ENCODE measurements at places on chromosomes 11 and 22.

DNA sequence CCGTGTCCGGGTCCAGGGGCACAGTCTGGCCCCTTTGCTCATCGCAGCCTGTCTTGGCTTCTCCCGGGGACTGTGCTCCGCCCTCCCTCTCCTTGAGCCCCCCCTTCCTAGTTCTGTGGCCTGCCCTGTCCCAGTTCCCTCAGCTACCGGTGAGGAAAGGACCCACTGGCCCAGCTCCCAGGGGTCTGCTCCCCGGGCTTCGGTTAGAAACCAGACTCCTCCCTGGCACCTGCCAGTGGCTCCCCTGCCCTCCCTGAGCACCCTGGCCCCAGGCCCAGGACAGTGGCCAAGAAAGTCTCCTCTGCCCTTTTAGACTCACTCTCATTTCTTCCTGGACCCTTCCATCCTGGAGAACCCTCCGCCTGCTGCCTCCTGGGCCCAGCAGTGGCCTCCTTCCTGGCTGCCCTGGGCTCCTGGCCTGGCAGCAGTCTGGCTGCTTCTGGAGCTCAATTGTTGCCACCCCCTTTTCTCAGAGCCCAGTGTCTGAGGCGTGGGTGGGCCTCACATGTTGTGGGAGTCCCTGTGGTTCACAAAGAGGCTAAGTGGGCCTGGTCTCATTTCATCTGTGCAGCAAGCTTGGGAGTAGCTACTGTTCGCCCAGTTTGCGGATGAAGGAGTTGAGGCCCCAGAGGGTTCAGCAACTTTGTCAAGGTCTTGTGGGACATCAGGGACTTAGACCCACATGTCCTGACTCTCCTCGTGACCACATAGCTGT, 12.6 kb downstream of the PRDM11 start:
- DNase-seq, result no peak

- DNase-seq, result no peak
Measured at GRCh38 chr11:7591107-7591894, 77.5 kb downstream of the PPFIBP2 start.

DNA sequence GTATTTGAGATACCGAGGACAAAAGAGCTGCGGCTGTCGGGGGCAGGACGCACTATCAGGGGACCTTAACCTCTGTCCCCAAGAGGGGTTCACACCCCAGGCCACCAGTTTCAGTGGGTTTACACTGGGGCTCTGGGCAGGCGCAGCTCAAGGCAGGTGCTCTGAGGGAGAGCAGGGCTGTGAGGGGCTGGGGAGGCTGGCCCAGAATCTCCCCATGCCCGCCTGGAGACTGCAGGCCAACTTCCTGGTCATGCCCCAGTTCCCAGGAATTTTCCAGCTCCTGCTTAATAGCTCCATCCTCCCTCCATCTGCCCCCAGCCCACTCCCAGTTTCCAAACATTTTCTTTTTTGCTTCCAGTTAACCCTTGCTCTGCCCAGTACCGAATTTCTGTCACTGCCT, 7.6 kb upstream of the PGA3 start:
- no peak for DNase-seq

GRCh38 chr11:95055283-95055897, 6.2 kb downstream of the KDM4F start:
- DNase-seq, result no peak

DNA sequence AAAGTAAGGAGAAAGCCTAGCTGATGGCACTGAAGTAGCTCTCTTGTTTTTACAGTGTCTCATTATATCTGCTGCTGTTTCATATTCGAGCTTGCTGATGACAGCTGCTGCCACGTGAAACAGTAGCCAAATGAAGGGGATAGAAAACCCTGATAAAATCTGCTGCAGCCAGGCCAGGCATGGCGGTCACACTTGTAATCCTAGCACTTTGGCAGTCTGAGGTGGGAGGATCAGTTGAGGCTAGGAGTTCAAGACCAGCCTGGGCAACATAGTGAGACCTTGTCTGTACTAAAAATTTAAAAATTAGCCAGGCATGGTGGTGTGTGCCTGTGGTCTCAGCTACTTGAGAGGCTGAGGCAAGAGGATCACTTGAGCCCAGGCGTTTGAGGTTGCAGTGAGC, 13.4 kb downstream of the IFT46 start:
- no peak for DNase-seq

- DNase-seq, result no peak
Measured at GRCh38 chr11:79262221-79262620, 178.6 kb downstream of the TENM4 start.

- DNase-seq, result no peak
Measured at GRCh38 chr11:1158681-1159487, 1.1 kb downstream of the MUC5AC start.

DNA sequence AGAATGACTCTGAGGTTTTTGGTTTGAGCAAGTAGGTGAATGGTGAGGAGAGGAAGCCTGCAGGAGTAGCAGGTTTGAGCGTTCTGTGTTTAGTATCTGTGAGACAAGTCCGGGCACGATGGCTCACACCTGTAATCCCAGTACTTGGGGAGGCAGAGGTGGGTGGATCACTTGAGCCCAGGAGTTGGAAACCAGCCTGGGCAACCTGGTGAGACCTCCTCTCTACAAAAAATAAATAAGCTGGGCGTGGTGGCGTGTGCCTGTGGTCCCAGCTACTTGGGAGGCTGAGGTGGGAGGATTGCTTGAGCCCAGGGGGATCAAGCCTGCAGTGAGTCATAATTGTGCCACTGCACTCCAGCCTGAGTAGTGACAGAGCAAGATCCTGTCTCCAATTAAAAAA, 9.7 kb upstream of the CENATAC start:
- DNase-seq, result no peak

GRCh38 chr11:119175493-119176077, 7.1 kb downstream of the NLRX1 start:
- no peak for DNase-seq

DNA sequence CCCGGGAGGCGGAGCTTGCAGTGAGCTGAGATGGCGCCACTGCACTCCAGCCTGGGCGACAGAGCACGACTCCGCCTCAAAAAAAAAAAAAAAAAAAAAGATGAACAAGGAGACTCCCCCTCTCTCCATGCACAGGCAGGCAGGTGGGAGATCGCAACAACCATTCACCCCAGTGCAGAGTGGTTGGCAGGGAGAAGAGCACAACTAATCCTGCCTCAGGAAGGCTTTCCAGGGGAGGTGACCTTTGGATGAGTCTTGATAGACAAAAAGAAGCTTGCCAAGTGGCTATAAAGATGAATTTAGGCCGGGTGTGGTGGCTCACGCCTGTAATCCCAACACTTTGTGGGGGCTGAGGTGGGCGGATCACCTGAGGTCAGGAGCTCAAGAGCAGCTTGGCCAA, 30.0 kb downstream of the FLRT1 start:
- DNase-seq, result no peak

GRCh38 chr11:82384308-82384707, 349.4 kb downstream of the FAM181B start:
- no peak for DNase-seq

DNA sequence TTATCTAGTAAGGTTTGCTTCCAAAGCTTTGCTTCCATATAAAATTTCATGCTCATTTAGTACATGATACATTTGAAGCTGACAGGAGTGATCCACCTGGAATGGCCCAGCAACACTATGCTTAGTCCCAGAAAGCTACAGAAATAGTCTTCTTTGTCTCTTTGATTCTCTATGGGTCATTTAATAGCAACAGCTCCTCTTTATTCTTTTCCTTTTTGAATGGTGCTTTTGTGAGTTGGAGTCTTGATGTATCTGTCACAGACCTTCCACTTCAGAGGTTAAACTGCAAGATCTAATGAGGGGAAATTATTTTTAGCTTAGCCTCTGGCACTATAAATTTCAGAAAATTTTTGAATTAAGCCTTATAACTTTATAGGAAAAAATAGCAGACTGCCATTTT, 509.5 kb downstream of the KCNA4 start:
- DNase-seq, result no peak

GRCh38 chr22:46081036-46081830, 69.1 kb upstream of the PPARA start:
- no peak for DNase-seq

GRCh38 chr11:43868852-43869567, 11.6 kb upstream of the ALKBH3 start:
- DNase-seq, result peak; percentile 6

- no peak for DNase-seq
Measured at GRCh38 chr11:8035200-8035855, 45.7 kb upstream of the TUB start.

GRCh38 chr22:30531651-30532608, 14.6 kb downstream of the SEC14L6 start:
- DNase-seq, result no peak

- no peak for DNase-seq
Measured at GRCh38 chr11:34175284-34176019, 70.0 kb downstream of the NAT10 start.

DNA sequence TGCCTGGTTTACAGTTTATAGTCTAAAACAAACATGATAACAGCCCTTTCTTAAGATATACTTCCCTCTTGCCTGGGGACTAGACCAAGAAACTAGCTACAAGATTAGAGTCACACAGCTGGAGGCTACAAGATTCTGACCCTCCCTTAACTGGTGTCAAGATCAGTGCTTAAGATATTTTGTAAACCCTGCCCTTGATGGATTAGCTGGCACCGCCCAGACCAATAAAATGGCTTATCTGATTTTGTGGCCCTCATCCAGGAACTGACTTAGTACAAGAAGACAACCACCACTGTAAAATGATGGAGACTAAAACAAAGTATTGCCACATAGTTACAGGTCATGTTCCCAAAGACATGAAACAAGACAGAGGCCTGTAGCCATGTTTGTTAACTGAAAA, 53.4 kb downstream of the FAM181B start:
- no peak for DNase-seq

- DNase-seq, result no peak
Measured at GRCh38 chr11:3382613-3383285, 3.8 kb upstream of the ZNF195 start.

GRCh38 chr11:69040051-69040450, 8.7 kb upstream of the TPCN2 start:
- no peak for DNase-seq

DNA sequence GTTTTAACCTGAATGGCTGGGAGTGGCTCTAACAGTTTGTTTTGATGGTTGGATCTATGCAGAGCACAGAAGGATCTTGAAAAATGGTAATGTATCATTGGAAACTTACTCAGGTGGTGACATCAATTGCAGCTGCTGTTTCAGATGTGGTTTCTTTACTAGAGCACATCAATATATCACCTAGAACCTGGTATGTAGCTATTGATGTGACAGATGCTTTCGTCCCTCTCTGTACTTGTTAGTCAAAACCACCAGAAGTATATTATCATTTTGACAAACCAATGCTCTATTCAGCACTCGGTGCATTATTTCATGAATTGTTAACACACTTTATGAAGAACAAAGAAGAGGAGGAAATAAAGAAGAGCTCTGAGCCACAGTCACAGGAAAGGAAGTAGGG, 26.6 kb upstream of the SCN3B start:
- DNase-seq, result no peak

GRCh38 chr22:37659066-37659896, 758 bp downstream of the PDXP start:
- peak; percentile 39 for DNase-seq

DNA sequence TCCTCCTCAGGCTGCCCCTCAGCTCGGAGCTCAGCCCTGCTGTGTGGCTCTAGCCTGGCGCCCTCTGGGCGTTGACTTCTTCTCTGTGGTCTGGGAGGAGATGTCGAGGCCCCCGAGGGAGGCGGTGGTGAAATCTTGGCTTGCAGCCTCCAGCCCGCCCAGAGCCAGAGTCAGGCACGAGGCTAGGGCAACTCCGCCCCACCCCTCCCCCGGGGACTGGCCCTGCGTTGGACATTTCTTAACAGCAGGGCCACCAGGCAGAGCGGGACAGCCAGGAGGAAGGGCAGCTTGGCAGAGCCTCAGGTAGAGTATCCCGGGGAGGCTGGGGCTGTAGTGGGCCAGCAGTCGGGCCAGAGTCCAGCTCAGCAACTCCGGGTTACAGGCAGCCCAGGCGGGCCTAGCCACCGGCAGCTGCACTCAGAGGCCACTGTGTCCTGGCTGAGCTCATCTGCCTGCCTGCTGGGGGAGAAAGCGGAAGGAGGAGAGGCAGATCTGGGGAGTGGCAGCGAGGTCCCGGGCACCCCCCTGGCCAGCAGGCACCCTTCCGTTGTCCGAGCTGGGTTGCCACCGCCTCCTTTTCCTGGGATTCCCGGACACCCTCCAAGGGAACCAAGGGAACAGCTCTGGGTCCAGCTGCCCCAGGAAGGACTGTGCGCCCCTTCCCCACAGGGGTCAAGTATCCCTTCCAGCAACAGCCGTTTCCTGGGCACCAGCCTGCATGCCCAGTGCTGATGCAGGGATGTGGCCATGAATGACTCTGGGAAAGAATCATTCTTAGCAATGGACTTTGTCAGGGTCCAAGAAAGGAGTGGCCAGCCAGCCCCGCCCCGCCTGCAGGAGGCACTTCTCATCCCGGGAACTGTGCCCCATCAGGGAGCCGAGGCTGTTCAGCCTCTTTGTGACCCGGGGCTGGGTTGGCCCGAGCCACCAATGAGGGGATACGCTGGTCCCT, at the start of gene ALDH3B1:
Gene ALDH3B1, plus strand, starts transcription at position 238 of the 952 bp plus-strand sequence. CDS start 4,971 bp downstream, outside the sequence.
- DNase-seq, result no peak

- no peak for DNase-seq
Measured at GRCh38 chr11:17371614-17372013, 16.8 kb downstream of the KCNJ11 start.

- no peak for DNase-seq
Measured at GRCh38 chr11:44257338-44258189, 52.4 kb downstream of the ALX4 start.

DNA sequence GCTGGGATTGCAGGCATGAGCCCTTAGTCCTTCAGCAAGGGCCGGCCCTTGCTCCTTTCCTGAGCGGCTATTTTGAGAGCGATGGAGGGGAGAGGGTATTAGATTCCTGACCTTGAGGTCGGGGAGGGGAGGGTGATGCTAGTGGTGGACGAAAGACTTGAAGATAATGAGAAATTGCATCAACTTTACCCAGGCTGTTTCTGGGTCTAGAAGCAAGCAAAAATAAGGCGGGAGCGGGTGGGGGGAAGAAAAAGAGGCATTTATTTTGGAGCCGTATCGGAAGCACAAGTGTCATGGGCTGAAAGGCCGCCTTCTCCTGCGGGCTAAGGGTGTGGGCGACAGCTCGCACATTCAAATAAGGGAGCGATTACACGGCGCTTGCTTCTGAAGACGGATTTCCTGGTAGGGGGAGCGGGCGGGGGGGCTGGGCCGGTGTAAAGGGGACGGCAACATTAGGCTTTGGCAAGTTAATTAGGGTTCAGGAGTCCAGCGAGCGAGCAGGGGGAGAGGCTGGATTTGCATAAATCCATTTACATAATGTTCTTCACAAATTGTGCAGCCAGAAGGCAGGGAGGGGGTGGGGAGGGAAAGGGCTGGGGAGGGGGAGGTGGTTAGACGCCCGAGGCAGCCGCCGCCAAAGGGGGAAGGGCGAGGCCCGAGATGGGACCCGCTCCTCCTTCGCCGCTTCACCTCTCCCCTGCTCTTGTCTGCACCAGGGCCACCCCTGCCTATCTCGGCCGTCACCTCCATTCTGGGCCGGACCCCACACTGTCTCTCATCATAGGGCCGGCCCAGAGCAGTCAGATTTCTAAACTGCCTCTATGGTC, 245.9 kb downstream of the MIAT start:
- peak; percentile 32 for DNase-seq

- no peak for DNase-seq
Measured at GRCh38 chr11:124839972-124840621, 25.1 kb upstream of the ROBO3 start.

- no peak for DNase-seq
Measured at GRCh38 chr11:57773026-57773598, 11.5 kb downstream of the CTNND1 start.

- DNase-seq, result no peak
Measured at GRCh38 chr11:96464700-96465307, 75.0 kb downstream of the JRKL start.

- DNase-seq, result no peak
Measured at GRCh38 chr22:35186492-35186891, 70.8 kb upstream of the HMGXB4 start.

- no peak for DNase-seq
Measured at GRCh38 chr11:110207123-110207522, 89.3 kb downstream of the RDX start.
